Activated CD4-positive, alpha-beta T cell treated with anti-CD3 and anti-CD28 coated beads, Interleukin-2, amount 50 U/mL, for 16 hours (primary cell): ENCODE measurements at places on chromosomes 11 and 22.

DNA sequence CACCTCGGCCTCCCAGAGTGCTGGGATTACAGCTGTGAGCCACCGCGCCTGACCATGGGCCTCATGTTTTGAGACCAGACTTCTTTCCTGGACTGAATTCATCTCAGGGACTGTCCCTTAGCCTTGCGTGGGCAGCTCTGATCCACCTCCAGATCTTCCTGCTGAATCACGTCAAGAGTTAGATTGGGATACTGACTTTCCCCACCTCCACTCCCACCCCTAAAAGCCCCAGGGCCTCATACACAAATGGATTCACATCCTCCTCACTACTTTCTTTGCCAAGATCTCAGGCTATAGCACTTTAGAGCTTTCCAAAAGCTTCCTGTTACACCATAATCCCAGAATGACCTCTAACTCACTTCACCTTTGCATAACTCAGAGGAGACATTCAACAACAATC is 12.1 kb downstream of the CCDC87 start:
- no peak for DNase-seq

DNA sequence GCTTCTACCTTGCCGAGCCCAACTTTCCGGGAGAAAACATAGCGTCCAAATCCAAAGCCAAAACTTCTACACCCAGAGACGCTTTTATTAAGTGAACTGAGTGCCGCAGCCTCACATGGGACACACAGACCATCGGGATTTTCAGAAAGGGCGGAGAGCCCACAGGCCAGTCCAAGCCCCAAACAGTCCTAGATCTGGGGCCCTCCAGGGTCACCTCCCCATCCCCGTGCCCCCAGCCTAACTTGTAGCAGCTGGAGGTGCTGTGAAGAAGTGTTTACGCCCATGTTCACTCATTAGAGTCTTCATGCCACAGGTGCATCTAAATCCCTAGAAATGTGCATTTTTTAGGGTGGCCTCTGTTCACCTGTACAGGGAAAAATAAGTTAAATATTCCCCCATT is 14.1 kb upstream of the ADORA2A start:
- DNase-seq: no peak

DNA sequence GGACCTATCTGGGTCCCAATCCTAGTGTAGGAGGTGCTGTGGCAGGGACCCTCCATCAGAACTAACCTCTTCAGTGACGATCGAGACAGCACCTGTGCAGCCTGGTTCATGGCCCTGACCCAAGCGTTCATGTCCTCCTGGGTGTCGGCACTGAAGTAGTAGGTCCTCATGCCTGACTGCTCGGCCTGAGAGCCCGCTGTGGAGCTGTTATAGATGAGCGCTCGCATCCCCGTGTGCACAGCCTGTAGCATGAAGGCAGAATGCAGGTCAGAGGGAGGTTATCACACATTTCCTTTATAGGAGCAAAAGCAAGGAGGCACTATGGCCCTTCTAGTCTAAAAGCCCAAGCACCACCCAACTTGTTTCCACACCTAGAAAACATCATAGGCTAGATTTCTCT is 103.0 kb downstream of the C11orf58 start:
- no peak for DNase-seq

GRCh38 chr22:36323182-36323854 is 64.4 kb downstream of the MYH9 start:
- DNase-seq: no peak

GRCh38 chr11:16412525-16413172 is 56.3 kb upstream of the SOX6 start:
- DNase-seq: no peak

DNA sequence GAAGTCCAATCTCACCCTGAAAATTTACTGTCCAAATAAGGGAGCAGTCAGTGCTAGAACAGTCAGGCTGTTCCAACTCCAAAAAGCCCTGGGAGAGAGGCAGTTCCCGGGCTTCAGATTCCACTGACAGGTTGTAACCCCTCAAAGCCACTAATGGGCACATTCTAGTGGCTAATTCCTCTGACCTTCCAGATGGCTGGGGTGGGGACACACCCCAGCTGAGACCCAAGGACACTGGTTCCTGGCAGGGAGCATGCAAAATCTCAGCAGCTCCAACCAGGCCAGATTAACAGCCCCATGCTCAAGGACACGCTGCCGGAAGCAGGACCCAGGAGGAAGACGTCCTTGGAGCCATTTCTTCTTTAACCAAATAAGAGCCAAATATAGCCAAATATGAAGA is 92.7 kb downstream of the RPL27A start:
- no peak for DNase-seq

- no peak for DNase-seq
These were observed 415.9 kb downstream of the ETS1 start for GRCh38 chr11:128171506-128171905.

DNA sequence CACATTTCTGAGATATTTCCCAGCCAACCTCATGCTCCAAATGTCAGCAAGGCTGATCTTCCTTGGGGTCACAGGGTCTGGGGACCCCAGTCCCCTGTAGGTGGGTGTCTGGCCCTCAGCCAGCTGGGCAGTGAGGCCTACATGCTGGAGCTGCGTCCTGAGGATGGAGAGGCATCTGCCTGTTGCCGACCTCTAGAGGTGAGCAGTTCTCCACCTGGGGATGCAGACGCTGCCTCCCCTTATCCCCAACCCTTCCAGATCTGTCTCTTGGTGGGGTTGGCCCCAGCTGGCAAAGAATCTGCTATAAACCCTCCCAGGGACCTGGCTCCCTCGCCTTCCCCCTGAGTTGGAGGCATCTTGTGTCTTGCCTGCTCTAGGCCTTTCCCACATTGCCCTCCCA is 79.6 kb downstream of the PKNOX2 start:
- no peak for DNase-seq

- DNase-seq: no peak
These were observed 295.1 kb downstream of the MIAT start for GRCh38 chr22:26952451-26953011.

DNA sequence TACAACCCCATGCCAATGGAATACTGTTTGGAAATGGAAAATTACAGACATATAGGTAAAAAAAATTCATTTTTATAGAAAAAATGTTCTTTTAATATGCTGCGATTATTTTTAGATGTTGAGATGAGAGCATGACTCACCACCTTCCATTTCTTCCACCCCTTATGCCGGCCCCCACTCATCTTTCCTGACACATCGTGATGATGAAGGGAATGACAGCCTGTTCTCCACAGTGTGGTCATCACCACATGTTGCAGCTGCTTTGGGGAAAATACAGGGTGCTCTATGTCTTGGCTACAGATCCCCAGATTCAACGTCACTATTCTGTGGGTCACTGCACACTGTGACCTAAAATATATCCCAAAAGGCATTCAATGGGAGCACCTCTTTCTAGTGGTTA is 916.2 kb downstream of the METTL15 start:
- DNase-seq: no peak
